T-helper 2 cell (primary cell): ENCODE measurements at places on chromosomes 7 and 10.

GRCh38 chr7:50466815-50467585 lies 16.9 kb upstream of the FIGNL1 start:
- DNase-seq = no peak

GRCh38 chr10:26430641-26431163 lies 7.4 kb upstream of the APBB1IP start:
- no peak for DNase-seq

DNA sequence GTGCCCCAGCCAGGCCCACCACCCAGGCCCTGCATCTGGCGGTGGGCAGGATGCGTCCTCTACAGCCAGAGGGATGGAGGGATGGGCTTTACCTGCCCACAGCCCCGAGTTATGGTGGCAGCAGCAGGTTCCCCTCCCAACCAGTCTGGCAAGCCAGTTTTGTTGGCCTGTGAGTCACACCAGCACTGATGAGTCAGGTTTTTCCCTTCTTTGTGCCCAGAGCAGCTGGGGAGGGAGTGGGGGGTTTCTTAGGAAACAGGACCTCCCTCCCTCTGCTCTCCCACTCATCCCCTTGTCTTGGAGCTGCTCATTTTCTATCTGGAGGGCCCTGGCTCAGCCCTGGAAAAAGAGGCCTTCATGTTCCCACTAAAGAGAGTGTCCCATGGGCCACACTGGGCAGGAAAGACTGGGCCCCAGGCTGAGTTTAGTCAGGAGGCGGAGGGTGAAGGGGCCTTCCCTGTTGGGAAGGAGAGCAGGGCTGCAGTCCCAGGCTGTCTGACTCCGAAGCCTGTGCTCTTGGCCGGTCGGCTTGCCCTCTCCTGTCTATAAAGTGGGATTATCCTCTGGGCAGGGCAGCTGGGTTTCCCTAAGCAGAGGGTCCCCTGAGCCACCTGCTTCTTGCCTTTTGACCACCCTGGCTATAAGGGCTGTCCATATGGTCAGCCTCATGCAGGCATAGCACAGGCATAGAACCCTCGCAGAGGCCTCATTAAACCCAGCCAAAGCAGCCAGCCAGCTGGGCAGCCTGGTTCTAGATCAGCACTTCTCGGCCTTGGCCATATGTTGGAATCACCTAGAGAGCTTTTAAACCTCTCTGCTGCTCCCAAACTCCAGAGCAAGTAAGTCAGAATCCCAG lies 30.2 kb upstream of the ANKRD2 start:
- DNase-seq = no peak

DNA sequence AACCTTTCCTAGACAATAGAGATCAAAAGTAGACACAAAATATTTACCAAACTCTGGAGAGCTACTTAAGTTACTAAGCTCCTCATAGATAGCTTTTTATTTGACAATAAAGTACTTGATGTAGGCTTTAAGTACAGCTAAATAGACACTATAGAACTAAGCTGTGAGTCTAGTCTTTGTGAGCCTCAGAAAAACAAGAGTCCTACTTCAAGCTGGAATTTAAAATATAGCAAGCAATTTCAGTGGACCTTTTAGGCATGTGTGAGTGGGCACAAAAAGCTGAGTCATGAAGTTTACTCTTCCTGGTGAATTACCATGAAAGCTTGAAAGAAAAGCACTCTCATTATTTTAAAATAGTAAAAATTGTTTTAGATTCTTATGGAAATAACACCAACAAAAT lies 76.1 kb downstream of the ADD3 start:
- no peak for DNase-seq

GRCh38 chr10:61812920-61813319 lies 88.6 kb upstream of the ARID5B start:
- no peak for DNase-seq

- no peak for DNase-seq
Observed at GRCh38 chr7:102427019-102427405, 6.4 kb upstream of the ORAI2 start.

GRCh38 chr7:24290004-24290641 lies 6.1 kb downstream of the NPY start:
- DNase-seq = no peak

- no peak for DNase-seq
Observed at GRCh38 chr7:143908120-143908519, 6.1 kb upstream of the TCAF1 start.

DNA sequence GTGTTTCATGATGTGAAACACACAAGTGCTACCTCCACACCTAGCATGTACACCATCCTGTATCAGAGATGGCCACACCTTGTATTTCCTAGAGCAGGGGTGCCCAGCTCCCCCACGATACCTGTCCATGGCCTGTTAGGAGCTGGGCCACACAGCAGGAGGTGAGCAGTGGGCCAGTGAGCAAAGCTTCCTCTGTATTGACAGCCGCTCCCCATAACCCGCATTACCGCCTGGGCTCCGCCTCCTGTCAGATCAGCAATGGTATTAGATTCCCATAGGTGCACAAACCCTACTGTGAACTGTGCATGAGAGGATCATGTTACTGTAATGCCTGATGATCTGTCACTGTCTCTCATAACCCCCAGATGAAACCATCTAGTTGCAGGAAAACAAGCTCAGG lies 145.6 kb upstream of the RNF32 start:
- no peak for DNase-seq

- no peak for DNase-seq
Observed at GRCh38 chr7:14380881-14381280, 391.4 kb upstream of the ETV1 start.

DNA sequence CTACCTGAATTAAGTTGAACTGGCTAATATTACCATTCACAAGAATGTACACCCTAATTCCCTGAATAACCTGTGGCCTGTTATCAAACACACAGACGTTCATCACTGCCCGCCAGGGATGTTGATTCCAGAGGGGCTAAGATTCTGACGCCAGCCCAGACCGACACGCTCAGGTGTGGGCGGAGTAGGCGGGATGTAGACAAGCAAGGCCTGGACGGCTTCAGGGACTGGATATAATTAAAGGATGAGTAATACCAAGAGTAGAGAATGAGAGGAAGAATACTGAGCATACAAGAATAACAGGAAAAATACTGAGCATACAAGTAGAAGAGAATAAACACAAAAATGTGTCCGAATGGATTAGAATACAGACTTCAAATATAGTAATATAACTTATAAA lies 29.0 kb downstream of the CUBN start:
- no peak for DNase-seq

GRCh38 chr7:96061009-96061408 lies 260.9 kb downstream of the SLC25A13 start:
- DNase-seq = no peak

DNA sequence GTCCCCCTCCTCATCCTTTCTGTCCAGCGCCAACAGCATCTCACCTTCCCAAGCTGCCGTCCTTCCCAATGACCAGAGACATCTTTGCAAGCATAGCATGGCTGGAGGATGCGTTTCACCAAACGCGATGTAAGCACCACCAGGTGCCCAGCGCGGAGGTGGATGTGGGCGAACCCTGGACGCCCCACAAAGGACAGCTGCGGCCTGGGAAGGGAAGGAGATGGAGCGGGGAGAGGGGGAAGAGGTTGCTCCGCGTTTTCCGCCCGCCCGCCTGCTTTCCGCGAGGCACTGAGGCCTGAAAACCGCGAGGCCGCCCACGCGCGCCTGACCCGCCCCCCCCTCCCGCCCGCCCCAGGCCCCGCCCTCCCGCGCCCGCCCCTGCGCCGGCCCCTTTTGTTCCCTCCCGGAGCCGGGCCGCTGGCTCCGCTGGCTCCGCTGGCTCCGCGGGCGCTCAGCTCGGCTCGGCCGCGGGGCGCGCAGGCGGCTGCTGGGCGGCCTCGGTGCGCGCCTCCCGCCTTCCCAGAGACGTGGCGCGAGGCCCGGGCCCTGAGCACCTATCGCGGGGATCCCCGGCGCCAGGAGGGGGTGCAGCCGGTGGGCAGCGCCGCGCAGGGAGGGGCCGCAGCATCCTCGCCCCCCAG lies at the start of gene CLIP2:
CLIP2 (plus strand) TSS at position 390 of the 641 bp plus-strand sequence. CDS start 28,140 bp downstream, outside the sequence.
- peak; percentile 66 for DNase-seq

DNA sequence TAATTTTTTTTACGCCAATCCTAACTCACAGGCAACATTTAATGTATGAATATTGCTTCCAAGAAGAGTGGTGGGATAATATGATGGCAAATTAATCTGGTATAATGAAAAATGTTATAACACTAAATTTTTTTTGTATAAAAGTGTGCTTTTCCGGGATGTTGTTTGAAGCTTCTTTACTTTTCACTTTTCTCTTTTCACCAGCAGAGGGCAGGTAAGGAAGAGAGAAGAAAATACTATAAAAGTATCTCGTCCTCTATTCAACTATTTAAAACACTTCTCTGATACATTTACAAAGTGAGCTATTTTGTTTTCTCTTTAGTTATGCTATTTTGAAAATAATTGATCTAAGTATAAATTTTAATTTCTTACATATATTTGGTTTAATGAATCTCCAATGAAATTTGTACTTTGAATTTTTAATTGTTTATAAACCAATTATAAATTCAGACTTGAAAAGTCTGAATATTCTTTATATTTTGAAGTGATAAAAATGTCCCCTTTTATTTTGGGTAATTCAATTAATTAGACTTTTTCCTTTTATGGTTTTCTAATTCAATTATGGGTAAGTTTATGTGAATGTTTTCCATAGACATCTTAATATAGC lies 20.7 kb upstream of the CFTR start:
- no peak for DNase-seq

DNA sequence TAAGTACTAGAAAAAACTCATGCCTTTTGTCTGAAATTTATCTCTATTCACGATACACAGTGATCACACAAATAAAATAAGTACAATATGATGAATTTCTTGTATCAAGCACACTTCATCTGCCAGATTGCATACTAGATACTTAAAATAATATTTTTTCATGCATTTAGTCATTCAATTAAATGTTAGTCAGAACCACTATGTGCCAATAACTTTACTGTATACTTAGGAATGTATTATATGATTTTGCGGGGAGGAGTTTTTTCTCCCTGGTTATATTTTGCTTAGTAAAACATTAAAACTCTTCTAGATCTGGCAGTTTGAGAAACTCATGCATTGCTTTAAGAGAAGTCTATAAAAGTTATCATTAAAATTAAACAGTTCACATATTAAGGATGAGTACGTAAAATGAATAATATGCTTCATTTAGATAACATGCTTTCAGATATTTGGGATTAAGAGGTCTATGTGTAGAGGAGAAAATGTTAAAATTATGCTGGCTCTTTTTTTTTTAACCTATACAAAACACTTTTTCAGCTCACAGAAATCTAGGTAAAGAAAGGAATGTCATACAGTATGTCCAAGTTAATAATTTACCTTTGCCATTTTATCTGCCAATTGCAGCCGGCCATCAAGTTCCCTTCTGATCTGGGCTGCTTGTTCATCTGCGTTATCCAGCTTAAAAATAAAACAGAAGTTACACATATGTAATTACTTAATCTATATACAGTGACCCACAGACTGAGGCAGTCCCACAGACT lies 70.1 kb downstream of the RNF133 start:
- no peak for DNase-seq

- DNase-seq = no peak
Observed at GRCh38 chr10:101054351-101054750, 7.4 kb upstream of the KAZALD1 start.

- DNase-seq = no peak
Observed at GRCh38 chr7:70434376-70434775, 697.6 kb upstream of the GALNT17 start.

- DNase-seq = no peak
Observed at GRCh38 chr7:44218418-44219201, 17.8 kb downstream of the YKT6 start.

DNA sequence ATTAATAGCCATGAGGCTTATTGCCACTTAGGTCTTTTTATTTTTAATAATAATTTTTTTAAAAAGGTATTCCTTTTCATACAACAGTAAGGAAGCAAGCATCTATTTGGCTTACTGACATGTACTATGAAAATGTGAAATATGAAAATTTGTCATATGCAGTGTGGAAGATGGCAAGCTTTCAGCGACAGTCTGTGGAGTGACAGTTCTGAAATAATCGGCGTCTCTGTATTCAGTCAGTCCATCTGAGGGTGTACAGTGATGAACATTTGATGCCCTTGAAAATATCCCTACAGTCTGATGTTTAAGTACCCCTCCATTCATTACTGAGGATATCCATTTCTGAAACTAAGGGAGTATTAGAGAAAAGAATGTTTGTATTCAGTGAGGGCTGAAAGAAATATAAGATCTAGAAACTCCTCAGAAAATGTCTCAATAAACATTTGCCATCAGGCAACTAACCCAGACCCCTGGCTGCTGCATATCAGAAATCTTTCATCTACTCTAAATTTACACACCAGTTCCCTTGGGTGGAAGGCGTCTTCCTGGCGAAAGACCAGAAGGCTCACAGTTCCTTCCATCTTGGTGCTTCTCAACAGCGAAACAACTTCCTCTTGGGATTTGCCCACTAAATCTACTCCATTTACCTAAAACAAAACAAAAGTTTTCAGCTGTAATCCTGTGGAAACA lies 440.6 kb downstream of the PARD3 start:
- DNase-seq = no peak

GRCh38 chr7:18144166-18144565 lies 116.5 kb upstream of the PRPS1L1 start:
- no peak for DNase-seq

DNA sequence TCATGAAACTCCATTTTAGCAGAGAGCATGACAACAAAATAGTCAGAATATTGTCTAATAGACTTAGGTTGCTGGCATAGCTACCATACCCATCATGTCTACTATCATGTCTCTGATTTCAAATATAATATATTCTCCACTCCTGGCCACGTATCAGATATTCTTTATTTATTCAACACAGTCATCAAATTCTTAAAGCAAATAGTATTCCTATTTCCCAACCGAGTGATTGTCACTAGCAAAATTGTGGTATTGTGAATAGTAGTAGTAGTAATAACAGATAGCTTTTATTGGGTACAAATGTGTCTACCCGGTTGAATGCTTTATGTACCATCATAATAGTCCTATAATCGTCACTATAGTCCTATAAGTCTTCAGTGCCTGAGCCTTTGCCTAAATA lies 918.6 kb downstream of the KCNMA1 start:
- DNase-seq = no peak

GRCh38 chr7:149580328-149580727 lies 82.7 kb upstream of the ZNF746 start:
- DNase-seq = no peak

DNA sequence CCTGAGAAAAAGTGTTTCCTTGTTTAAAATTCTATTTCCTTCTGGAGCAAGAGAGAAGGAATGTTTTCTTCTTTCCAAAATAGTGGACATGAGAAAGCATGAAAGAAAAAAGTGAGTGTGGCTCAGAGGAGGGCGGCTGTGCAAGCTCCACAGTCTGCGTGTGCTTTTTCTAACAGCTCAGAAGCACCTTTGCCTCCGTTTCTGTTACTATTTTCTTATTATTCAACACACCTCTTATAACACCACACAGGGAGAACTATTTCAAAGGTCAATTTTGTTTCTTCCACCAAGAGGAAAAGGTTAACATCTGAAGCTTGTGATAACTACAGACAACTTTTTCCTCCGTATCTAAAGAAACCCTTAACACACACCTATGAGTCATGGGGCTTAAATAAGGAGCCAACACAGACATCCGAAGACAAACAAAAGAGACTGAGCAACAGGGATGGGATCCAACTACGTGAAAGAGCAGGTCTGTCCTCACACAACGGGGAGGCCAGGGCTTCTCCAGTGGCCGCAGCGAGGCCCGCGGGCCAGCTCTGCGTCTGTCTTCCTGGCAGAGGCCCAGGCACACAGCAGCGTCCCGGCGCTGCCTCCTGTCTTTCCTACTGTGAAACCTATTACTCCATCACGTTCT lies 36.2 kb upstream of the NCAPG2 start:
- DNase-seq = no peak

GRCh38 chr7:26592011-26592410 lies 272.4 kb downstream of the SKAP2 start:
- no peak for DNase-seq
